ENCODE measurements at places on chromosomes 2 and 18.
A peak's percentile ranks its signal among the peaks of the same experiment; 100 is the strongest.

- DNase-seq: no peak
Measured at GRCh38 chr2:235165136-235165535, 213.3 kb downstream of the SH3BP4 start.

DNA sequence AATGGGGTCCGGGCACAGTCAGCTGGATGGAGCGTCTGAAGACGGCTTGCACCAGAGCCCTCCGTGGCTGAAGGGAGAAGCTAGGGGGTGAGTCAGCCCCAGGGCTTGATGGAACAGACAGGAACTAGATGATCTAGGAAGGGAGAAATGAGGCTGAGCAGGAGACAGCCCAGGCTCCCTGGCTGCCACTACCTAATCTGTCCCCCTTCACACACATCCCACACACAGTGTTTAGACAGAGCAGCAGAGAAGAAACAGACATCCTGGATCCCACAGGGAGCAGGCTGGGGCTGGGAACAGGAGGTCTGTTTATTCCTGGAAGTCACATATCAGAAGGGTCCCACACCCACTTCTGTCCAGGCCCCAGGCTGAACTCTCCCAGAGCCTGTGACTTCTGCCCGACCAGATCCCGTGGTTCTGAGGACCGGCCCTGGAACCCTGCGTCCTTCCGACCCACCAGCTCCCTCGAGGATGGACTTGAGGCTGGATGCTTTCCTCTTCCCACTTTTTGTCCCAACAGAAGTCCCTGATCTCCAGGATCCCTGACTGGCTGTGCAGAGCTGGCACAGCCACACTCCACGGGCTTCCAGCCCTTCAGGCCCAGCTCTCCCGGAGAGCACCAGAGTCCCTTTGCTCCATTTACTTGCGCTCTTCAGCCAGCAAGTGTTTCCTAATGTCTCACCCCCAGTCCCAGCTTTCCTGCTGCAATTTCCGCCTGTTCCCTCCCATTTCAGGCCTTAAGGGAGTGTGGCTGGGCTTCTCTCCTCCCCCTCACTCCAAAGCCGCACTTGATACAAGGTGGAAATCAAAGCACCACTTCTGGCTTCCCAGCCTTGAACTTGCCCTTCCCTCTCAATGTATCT, 1.5 kb upstream of the GPBAR1 start:
- no peak for DNase-seq

DNA sequence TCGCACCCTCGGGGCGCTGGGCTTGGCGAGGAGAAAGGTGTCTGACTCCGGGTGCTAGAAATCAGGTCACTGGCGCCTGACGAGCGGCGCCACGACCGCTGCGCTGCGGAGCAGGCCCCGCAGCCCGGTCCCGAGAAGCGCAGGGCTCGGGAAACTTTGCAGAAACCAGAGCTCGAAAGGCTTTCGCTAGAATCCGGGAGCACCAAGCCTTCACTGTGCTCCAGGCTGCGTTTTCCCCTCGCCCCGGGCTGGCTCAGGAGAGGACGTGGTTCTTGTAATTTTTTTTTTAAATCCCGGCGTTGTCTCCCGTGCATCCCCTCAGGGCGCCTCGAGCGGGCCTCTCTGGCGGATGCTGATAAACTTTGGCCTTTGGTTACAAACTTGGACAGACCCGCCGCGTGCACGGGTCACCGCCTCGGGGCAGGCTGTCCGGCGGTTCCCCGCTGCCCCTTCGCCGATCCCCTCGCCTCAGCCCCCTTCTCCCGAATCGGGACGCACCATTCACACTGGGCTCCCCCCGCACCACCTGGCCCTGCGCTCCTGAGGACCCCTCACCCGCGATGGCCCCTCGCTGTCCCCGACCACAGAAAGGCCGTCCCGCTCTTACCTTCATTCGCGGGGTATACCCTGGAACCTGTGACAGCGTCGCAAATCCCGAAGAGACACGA, 419 bp downstream of the EPHA4 start:
- DNase-seq: no peak

DNA sequence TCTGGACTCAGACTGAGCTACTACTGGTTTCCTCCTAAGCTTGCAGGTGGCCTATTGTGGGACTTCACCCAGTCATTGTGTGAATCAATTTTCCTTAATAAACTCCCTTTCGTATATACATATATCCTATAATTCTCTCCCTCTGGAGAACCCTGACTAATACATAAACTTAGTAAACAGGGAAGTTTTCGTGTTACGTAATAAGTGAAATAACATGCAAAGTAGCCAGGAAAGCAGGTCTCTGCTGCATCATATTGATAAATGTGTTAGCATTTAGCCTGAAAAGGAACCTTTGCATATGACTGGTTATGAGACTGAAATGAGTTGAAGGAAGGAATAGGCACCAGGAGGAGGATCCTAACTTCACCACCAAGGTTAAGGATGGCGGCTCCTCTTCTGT, 527.2 kb upstream of the FAM98A start:
- no peak for DNase-seq

GRCh38 chr2:202494300-202495229, 118.4 kb downstream of the BMPR2 start:
- no peak for DNase-seq

- DNase-seq: no peak
Measured at GRCh38 chr2:68309426-68309825, 10.3 kb downstream of the CNRIP1 start.

GRCh38 chr2:27893006-27893405, 2.5 kb downstream of the BABAM2 start:
- no peak for DNase-seq

GRCh38 chr18:42611134-42611533, 504.4 kb downstream of the RIT2 start:
- DNase-seq: no peak

GRCh38 chr18:52183107-52183506, 156.9 kb upstream of the DCC start:
- DNase-seq: no peak

GRCh38 chr18:3014503-3015203, 1.7 kb upstream of the LPIN2 start:
- no peak for DNase-seq

GRCh38 chr2:175461839-175462238, 280.3 kb upstream of the ATP5MC3 start:
- no peak for DNase-seq

DNA sequence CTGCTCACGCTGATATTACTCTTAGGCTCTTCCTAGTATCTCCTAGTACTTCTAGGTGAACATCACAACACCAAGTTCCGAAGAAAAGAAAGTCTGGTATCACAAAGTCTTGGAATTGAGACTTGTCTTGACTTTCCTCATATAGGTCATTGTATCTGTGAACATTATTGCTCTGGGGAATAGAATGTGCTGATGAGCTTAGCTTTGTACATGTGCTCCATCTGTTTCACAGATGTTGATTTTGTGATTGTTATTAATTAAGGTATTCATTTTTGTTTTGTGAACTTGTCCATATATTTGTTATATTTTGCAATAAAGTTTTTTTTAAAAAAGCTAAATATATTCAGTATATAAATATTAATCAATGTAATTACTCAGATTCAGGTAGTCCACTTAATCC, 111.7 kb downstream of the BABAM2 start:
- no peak for DNase-seq

GRCh38 chr18:74241426-74241825, 50.3 kb downstream of the CYB5A start:
- DNase-seq: no peak

DNA sequence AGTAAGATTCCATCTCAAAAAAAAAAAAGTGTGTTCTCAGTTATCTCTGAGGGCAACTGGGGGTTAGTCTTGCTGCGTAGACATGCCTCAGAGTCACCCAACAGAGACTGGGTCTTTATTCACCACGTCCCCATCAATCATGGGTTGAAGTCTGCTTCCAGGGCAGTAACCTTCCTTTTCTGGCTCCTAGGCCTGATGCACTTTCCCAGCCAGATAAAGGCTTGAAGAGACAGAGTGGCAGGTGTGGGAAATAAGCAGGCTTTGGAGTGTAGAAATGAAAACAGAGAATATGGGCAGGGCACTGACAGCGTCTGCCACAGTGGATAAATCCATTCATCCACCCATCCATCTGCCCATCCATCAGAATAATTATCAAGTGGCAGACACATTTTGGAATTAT, 134.1 kb upstream of the LGALSL start:
- no peak for DNase-seq

DNA sequence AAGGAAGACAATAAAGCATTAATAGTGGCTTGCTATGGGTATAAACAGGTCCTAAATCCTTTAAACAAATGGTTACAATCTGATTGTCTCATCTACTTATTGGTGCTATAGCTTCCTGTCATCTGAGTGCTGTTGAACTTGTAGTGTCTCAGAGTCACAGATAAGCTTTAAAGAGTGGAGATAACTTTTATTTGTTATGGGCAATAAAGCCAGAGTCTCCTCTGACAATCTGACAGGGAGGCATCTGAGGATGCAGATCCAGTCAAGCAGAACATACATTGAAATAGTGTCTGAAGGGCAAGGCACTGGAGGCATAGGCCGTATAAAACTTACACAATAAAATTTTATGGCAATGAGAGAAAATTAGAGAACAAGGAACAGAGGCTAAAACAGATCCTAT, 1132.4 kb upstream of the CDH2 start:
- no peak for DNase-seq

GRCh38 chr18:2918761-2919550, 72.2 kb downstream of the EMILIN2 start:
- DNase-seq: no peak

DNA sequence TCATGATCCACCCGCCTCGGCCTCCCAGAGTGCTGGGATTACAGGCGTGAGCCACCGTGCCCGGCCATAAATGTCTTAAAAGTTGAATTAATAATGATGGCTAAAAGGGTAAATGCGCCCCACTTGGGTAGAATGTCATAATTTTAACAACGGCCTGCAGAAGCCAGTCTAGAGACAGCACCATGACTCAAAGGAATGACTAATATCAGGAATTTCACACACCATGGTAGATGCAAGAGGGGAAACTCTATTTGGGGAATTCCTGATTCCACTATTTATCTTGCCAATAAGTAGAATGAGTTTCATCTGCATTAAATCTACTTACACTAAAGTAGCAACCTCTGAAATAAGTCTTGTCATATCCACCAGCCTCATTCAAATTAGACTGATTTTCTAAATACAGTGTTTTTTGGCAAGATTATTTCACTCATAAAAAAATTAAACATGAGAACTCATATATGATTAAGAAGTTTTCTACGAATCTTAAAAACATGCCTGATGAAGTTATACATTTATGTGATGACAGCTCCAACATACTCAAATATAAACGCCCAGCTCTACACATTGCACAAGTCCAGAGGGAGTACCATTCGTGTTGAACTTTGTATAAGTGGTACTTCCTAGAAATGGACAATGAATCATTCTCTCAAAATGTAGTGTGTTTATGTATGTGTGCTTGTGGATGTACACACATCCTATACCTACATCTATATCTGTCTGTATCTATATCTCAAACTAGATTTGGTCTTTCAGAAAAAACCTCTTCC, 309.7 kb downstream of the IRS1 start:
- DNase-seq: no peak

GRCh38 chr2:175366815-175367214, 185.3 kb upstream of the ATP5MC3 start:
- no peak for DNase-seq

- no peak for DNase-seq
Measured at GRCh38 chr2:193276988-193277387, 1082.3 kb upstream of the TMEFF2 start.

DNA sequence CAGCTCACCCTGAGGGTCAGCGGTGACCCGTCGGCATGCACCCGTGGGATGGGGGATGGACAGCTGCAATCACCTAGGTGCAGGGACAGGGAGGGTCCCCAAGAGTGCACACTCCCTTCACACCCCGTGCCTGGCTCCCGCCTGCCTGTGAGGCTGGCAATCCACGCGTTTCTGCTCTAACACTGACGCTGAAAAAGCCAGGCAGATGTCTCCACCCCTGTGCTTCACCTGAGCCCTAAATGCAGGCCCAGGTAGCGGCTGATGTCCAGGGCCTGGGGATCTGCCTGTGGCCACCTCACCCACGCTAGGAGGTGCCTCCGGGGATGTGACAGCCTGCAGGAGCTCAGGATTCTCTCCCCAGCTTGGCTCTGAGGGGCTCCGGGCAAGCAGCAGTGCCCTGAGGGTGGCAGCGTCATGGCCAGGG, 212.0 kb upstream of the SALL3 start:
- no peak for DNase-seq

GRCh38 chr2:223944166-223944702, 901 bp downstream of the WDFY1 start:
- DNase-seq: no peak

GRCh38 chr2:43513216-43513615, 82.6 kb downstream of the THADA start:
- DNase-seq: no peak

GRCh38 chr18:12253663-12254135, 462 bp upstream of the CIDEA start:
- DNase-seq: no peak

DNA sequence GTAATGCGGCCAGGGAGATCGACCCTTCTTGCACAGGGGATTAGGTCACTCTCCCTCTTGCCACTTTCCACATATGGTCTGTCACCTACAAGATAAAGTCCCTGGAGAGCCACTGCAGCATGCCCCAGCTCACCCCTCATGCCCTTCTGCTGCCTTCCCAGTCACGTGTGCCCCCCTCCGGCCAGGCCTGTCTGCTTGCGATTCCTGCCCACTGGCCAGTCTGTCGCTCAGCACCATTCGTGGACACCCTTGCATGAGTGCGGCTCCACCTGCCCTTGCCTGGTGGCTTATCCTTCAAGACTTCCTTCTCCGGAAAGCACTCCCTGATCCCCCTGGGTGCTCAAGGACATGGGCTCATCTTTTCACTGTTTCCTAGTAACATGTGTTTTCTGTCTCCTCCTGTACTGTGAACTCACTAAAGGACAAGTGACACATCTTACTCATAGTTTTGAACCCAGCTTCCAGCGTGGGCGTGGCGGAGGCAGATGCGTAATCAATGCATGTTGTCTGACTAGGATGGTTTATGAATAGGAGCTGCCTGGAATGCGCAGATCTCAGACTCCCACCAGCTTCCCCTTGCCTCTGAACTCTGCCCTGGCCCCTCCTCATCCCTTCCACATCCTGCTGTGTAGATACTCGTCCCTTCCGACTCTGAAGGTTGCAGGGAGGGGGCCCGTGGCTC, 7.8 kb upstream of the NT5DC4 start:
- DNase-seq: peak; percentile 87
